ENCODE measurements at places on chromosomes 5 and 9.

GRCh38 chr9:26170190-26170589 lies 491.9 kb upstream of the TUSC1 start:
- DNase-seq: no peak

DNA sequence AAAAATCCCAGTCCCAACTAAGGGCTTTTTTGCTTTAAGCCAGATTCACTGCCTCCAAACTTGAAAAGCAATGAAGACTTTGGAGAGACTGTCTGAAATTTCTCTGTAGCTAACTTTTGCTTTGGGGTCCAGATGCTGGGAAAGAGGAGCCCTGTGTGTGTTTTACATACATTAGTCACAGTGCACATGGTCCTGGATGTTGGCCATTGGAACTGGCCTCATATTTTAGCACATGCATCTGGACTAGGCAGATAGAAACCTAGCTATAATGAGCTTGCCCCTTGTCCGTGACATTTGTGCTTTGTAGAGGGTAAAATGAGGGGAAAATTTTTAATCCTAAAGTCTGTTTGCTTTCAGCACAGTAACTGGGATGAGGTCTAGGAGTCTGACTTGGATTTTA lies 421.7 kb downstream of the CDK5RAP2 start:
- DNase-seq: no peak

- no peak for DNase-seq
These were observed 32.8 kb downstream of the PCDH1 start for GRCh38 chr5:141845371-141845851.

- DNase-seq: no peak
These were observed 77.9 kb upstream of the PIK3R1 start for GRCh38 chr5:68137511-68138140.

DNA sequence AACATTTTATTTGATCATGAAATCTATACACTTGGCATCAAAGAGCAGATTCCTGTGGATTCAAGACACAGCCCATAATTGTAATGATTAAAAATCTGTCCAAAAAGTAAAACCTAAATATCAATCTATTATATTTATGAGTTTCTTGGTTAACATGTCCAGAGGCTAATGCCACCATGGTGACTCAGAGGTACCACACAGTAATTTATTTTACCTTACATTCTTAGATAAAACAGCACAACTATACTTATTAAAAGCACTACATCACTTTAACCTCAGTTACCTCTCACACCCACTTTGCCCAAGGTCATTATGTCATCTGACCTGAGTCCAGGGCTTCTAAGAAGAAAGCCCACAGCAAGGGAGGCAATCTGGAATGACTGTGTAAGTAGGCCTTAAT lies 519.2 kb downstream of the RASEF start:
- no peak for DNase-seq

- DNase-seq: no peak
These were observed 10.9 kb downstream of the PTPN3 start for GRCh38 chr9:109487247-109487646.

GRCh38 chr5:156936972-156937371 lies 26.1 kb downstream of the TIMD4 start:
- DNase-seq: no peak

DNA sequence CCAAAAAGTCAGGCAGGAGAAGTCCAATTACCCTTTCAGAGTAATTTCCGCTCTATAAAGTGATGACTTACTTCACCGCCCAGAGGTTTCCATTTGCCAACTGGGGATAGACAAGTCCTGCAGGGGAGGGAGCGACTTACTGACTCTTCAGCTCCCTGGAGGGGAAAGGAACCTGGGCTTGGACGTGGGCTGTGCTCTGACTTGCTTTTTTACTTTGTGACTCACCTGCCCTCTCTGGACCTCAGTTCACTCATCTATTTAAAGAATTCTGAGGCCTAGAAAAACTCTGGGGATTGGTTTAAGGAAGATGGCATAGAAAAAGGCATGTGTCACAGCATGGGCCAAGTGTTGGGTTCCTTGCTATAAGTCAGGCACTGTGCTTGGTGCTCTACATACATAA lies 180.4 kb upstream of the TRIM32 start:
- DNase-seq: no peak

GRCh38 chr9:131605770-131606590 lies 60.7 kb downstream of the PRRT1B start:
- DNase-seq: no peak

- DNase-seq: peak; percentile 36
These were observed 782 bp downstream of the BICD2 start for GRCh38 chr9:92763721-92764380.

GRCh38 chr5:167995844-167996425 lies 295.5 kb upstream of the WWC1 start:
- no peak for DNase-seq

DNA sequence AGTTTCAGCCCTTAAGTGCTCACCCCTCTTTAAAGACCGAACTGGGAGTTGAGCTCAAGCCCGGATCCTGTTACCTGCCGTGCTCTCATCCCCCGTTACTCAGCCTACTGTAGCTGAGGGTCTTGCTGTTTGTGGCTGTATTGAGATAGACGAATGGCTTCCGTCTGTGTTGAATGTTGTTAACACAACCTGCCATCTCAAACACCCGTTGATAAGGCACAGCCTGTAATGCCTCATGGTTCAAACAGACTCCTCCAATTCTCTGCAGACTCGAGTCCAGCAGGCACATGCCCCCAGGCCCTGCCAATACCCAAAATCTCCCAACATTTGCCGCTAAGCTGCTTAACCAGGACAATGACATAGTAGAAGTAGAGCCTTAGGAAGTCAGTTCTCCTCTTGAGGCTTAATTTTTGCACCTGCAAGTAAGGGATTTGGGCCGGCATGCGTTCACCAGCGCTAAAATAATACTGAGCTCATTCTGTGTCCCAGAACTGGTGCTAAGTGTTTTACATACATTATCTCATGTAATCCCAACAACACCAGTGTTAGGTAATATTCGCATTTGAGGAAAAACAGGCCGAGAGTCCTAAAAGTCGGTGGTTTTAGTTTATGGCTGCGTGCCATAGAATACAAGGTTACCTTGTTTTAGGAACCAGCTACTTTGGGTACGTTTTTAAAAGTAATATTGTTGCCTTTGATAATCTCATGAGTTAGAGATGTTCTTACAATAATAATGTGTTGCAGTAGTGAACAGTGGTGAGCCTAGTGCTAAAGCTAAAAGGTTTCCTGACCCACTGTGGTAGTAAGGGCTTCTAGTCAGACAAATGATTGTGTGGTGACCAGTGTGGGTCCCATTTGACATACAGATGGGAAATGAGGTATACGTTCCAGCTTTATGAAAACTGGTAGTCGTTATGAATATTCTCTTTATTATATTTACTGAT lies 1.5 kb upstream of the RFX3 start:
- peak; percentile 12 for DNase-seq

DNA sequence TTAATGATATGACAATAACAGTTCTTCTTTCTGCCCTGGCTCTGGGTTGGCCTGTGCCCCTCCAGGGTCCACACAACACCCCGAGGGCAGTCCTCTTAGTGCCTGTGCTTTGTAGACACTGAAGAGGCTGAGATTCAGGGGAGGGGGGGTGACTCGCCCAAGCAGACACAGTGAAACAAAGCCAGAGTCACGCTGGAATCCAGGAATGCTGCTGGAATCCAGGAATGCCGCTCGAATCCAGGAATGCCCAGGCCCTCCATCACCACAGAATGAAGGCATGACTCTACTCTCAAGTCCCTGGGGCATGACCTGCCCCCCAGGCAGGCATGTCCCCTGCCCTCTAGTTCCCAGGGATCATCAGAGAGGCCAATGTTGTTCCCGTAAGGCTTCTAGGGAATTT lies 73.1 kb downstream of the LRSAM1 start:
- no peak for DNase-seq

DNA sequence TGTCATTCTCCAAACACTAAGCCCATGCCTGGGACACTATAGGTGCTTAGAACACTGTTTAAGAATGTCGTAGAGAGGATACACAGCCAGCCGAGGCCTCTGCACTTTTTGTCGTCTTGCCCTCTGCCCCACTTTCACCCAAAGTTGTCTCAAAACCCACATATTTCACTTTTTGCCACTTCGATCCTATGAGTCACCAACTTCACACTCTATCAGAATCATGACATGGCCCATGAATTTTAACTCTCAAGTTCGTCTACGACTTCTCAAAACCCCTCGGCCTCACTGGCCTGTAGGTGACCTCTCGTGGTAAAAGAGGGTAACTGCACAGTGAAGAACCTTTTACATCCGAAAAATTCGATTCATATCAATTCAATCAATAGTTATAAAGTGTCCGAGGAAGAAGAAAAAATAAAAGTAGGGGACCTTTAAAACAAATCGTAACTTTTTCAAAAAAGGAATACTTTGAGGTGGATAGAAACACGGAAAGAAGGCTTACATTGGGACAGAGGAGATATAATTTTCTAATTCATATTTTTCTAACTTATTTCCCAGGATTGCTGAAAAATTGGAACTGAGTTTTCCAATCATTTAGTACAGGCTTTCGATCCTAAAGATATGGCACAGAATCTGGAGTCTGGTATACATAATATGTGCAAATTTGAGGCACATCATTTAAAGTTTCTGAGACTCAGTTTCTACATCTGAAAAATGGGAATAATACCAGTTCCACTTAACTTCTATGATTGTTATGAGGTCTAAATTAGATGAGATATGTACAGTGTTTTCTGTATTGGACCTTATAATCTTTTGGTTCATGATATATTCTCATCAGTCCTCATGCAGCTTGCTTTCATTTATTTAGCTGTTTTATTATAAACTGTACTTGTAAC lies 122.6 kb downstream of the APBA1 start:
- peak; percentile 38 for DNase-seq

DNA sequence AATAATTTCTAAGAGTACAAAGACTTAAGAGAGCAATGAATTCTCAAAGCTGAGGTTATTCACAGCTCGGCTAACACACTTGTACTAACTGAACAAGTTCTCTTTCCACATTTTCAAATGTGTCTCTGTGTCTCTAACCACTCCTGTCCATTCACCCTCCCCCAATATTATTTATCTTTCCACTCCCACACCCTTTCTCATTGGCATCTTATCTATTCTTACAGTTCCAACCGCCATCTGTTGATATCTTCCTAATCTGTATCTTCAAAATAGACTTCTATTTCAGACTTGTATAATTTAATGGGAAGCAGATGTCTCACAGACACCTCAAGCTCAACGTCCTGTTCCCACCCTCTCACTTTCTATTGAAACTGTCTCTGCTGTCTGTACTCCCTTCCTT lies 205.9 kb downstream of the ANXA1 start:
- no peak for DNase-seq

DNA sequence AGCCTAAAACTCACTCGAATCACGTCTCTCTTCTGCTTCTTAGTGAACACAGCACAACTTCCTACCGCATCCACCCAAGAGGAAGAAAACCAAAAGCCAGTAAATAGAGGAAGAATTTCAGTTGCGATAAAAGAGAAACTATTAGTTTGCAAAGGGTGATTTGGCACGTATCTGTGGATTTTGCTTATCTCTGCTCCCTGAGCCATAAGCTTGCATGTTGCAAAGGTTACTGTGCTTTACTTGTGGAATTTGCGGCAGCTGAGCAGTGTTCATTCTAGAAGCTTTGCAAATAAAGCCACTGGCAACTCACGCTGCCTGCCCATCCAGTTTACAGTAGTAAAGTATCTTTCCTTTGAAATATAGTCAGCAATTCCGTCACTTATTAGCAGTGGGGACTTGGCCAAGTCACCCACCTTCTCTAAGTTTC lies 149.0 kb upstream of the PCA3 start:
- no peak for DNase-seq

DNA sequence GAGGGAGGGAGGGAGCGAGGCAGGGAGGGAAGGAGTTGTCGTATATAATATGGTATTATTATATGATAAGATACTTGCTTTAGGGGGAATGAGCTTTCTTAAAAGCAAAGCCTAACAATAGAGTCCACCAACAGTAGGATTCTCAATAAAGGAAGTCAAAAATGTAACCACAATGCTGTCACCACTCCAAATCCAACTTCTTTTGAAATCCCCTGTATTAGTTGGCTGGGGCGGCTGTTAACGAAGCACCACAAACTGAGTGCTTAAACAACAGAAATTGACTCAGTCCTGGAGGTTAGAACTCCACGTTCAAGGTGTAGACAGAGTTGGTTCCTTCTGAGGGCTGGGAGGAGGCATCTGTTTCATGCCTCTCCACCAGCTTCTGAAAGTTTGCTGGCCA lies 23.1 kb downstream of the GAS1 start:
- no peak for DNase-seq

GRCh38 chr5:76808141-76808691 lies 10.6 kb upstream of the F2RL1 start:
- DNase-seq: peak; percentile 43

DNA sequence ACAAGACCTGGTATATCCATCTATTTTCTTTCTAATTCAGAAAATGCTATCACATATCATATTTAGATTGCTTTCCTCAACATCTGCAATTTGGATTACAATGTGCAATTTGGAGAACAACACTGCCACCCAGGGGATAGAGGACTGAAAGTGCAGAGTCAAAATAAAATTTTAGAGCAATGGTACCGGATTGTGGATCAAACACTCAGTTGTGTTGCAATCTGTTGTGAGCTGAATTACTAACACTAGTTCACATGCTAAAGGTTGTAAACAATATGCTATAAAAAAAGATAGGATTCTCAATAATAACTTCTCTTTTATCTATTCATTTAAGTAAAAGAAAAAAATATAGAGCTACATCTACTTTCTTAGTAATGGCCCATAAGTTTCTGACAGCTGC lies 11.9 kb upstream of the SRFBP1 start:
- DNase-seq: peak; percentile 24

GRCh38 chr5:168311061-168311566 lies 19.7 kb downstream of the WWC1 start:
- no peak for DNase-seq

- peak; percentile 87 for DNase-seq
These were observed 12.9 kb downstream of the RGS14 start for GRCh38 chr5:177370488-177371119.

DNA sequence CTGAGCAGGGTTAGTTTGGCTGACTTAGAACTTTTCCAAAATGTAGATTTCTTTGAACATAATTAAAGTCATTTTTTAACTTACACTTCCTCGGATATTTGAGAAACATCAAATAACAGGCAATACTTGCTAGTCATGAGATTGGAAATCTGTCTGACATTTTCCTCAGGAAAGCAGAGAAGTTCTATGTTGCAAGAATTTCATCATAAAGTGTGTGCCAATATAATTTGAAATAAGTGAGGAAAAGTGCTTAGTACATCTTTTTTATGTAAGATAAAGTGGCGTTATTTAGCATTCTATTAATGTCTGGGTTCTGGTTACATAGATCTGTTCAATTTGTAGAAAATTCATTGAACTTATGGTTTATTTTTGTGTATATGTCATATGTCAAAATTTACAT lies 48.7 kb upstream of the C5orf47 start:
- no peak for DNase-seq

- no peak for DNase-seq
These were observed 4.7 kb upstream of the MYMK start for GRCh38 chr9:133529457-133529856.
